ENCODE measurements at places on chromosomes 12 and 14.

DNA sequence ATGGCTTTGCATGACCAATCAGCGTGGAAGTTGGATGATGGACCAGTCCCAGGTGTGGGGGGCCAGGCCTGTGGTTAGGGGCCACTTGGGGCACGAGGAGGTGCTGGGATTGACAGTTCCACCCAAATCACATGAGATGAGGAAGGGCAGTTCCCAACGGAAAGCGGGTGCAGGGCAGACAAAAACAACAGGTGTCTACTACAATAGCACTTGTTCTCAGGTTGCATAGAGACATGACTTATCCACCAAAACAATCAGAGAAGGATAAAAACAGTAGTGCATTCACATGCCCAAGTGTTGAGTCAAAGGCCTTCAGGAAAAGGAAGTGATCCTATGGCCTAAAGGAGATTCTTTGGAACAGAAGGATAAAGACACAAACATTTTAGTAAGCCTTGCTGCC, 14.6 kb upstream of the EIF2B2 start:
- no peak overlapping the region for H3K27ac ChIP-seq
- H3K36me3 ChIP-seq: no peaks in the 10 kb centered on the region
- no peaks in the 10 kb centered on the region for H3K27me3 ChIP-seq
- H3K4me3 ChIP-seq: no peak overlapping the region

GRCh38 chr14:69055125-69055524, 76.0 kb upstream of the ACTN1 start:
- peaks cover 66% of the 10 kb centered on the region for H3K36me3 ChIP-seq
- no peaks in the 10 kb centered on the region for H3K4me1 ChIP-seq
- no peak overlapping the region for H3K27ac ChIP-seq

DNA sequence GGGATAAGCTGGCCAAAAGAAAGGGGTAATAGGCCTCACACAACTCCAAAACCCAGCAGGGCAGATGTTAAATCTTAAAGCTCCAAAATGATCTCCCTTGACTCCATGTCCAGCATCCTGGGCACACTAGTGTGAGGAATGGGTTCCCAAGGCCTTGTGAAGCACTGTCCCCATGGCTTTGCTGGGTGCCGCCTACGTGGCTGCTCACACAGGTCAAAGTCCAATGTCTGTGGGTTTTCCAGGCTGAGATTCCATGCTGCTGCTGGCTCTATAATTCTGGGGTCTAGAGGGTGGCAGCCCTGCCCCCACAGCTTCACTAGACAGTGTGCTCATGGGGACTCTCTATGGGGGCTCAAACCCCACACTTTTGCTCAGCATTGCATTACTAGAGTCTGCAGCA, 145.3 kb upstream of the GRIN2B start:
- H3K27ac ChIP-seq: no peak overlapping the region
- no peaks in the 10 kb centered on the region for H3K27me3 ChIP-seq
- no peak for DNase-seq
- no peaks in the 10 kb centered on the region for H3K36me3 ChIP-seq
- no peak overlapping the region for H3K4me3 ChIP-seq

- no peaks in the 10 kb centered on the region for H3K4me1 ChIP-seq
- no peaks in the 10 kb centered on the region for H3K36me3 ChIP-seq
- H3K27me3 ChIP-seq: no peaks in the 10 kb centered on the region
- H3K27ac ChIP-seq: no peak overlapping the region
- no peak for DNase-seq
- no peak overlapping the region for H3K4me3 ChIP-seq
Measured at GRCh38 chr14:101499080-101499479, 62.2 kb upstream of the DIO3 start.

Data from B cell (primary cell).